ENCODE measurements at places on chromosomes 7 and 10.

DNA sequence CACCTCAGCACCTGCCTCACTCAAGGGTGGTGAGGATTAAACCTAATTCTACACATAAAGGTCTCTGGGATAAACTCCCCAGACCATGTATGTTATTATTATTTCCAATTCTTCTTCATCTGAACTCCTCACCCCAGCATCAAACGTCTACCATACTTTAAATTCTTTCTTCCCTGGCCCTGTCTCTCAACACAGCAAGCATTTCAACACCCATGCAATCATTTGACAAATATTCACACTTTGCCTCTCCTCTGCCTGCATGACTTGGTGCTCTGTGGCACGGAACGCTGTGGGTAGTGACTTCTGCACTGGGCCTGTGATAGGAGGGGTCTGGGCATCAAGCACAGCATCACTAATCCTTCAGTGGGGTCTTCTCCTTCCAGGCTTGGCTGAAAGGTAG is 490.8 kb downstream of the TNS3 start:
- DNase-seq: no peak

DNA sequence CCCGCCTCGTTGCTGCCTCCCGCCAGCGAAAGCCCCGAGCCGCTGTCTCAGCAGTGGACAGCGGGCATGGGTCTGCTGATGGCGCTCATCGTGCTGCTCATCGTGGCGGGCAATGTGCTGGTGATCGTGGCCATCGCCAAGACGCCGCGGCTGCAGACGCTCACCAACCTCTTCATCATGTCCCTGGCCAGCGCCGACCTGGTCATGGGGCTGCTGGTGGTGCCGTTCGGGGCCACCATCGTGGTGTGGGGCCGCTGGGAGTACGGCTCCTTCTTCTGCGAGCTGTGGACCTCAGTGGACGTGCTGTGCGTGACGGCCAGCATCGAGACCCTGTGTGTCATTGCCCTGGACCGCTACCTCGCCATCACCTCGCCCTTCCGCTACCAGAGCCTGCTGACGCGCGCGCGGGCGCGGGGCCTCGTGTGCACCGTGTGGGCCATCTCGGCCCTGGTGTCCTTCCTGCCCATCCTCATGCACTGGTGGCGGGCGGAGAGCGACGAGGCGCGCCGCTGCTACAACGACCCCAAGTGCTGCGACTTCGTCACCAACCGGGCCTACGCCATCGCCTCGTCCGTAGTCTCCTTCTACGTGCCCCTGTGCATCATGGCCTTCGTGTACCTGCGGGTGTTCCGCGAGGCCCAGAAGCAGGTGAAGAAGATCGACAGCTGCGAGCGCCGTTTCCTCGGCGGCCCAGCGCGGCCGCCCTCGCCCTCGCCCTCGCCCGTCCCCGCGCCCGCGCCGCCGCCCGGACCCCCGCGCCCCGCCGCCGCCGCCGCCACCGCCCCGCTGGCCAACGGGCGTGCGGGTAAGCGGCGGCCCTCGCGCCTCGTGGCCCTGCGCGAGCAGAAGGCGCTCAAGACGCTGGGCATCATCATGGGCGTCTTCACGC is 825 bp downstream of the ADRB1 start:
- no peak for DNase-seq

GRCh38 chr10:103192089-103192450 is 1.0 kb downstream of the NT5C2 start:
- DNase-seq: no peak

GRCh38 chr7:82506208-82506607 is 62.6 kb upstream of the CACNA2D1 start:
- DNase-seq: no peak

DNA sequence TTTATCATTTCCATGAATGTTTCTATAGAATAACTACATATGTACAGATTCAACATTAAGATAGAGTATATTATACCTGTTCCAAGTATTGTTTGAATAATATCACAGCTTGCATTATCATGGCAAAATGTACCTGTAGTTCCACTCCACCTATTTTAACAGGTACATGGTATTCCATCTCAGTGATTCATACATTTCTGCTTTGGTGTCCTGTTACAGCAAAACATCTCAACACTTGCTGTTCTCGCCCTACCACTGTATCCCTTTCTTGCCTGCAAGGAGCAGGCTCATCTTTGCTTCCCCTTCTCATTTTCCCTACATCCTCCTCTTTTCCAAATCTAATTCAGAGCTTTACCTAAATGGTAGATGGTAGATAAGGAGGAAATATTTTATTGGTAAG is 27.1 kb upstream of the SGCE start:
- DNase-seq: no peak

DNA sequence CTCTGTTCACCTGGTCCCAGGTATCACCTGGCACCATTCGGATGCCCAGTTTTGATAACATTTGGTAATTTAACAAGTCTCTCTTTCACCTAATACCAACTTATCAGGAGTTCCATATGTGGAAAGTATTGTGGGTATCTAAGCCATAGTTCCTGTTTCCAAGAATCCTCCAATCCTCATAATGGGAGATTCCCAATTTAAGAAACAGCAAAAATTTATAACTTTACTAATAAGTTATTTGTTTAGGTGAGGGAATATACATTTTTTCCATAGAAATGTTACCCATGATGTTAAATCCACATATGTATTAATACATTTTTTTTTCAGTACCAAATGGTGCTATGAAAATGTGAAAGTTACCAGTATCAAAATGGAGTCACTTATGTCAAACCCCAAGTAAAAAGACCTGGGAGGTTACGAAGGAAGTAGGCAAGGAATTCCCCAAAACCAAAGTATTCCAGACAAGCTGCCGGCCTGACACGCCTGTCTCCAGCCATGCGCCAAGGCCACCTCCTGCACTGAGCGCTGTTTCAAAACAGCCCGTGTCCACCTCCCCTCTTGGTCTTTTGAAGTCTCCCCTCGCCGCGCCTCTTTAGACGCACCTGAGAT is 44.8 kb downstream of the PRKCQ start:
- DNase-seq: no peak

GRCh38 chr7:593324-594115 is 73.9 kb upstream of the PDGFA start:
- DNase-seq: no peak

GRCh38 chr10:110457851-110458250 is 39.9 kb upstream of the DUSP5 start:
- DNase-seq: no peak

- no peak for DNase-seq
These were observed 93.3 kb upstream of the ELMO1 start for GRCh38 chr7:37541810-37542443.

DNA sequence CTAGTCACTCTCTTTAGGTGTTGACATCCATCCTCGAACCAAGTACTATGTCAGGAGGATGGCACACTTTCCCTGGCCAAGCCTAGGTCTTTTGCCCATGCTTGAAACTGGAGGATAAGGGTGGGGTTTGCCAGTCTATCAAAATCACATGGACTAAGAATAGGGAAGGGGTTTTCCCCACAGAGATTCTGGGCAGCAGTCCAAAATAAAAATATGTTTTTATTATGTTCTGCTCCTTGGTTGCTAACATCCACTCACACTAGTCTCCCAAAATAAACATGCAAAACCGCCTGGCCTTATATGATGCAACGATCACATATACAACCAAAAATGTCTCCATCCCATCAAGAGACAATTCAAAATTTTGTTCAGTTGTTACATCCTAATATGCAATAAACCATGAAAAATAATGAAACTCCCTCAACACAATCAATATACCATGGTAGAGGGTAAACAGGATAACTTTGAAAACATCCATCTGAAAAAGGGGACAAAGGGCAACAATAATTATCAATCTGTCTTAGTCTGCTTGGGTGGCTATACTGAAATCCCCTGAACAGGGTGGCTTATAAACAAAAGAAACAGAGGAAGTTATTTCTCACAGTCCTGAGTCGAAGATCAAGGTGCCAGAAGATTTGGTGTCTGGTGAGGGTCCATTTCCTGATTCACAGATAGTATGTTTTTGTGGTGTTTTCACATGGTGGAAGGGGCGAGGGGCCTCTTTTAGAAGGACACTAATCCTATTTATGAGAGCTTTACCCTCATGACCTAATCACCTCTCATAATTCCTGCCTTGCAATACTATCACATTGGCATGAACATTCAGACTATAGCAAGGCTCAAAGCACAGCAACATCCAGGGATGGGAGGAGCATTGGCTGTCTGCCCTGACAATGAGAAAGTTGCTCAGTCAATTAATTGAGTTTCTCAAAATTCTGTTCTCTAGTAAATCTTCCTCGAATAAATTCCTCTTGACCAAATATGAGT is 159.3 kb downstream of the ETV1 start:
- no peak for DNase-seq

DNA sequence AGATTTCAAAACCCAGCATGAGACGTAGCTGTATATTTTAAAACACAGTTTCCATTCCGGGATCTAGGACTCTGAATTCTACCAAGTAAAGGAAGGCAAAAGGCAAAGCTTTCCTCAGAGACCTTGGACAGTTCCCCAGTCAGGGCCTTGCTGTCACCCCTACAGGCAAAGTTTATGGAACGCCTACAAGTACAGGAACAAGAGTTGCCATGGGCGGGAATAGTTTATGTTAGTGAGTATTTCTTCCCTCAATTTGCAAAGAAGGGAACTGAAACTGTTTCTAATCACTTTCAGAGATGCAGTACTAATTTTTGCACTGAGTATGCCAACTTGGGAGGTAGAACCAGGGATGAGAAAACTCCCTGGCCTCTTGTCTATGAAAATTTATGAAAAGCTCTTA is 68.2 kb upstream of the LRGUK start:
- no peak for DNase-seq

DNA sequence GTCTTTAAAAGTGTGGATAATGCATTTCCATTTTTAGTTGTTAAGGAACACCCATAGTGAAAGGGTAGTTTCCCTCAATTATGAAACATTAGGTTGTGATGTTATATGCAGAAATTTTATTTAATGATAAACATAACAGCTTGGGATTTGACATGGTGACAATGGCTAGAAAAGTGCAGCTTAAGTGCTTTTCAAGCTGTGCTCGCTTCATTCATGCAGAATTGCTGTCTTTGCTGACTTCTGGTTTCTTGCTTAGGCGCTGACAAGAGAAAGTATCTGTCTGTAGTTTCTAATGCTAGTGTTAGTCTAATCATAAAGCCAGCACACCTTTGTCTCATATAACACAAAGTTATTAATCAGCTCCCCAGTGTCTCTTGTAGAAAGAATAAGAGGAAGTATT is 170.0 kb downstream of the ARL5B start:
- no peak for DNase-seq

DNA sequence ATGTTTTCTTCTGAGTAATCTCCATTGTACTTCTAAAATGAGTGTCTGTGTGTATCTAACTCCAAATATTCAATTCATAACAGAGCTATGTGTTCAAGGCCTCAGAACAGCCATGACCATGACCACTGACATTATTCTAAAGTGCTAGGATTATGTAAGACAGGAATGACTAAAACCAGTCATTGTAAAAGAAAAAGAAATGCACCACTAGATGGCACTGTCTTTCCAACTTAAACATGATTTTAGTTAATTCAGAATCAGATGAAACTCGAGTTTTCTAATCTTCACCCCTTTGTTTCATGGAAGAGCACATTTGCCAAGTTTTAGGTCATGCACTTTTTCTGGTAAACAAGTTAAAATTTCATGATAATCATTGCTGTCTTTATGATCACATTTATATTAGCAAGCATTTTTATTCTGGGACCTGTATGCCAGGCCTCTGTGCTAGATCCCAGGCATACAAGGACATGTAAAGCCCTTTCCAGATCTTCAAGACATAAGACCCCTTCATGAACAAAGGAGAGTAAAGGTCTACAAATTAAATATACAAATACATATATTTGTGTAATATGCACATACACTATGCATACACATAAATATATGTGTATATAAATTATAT is 26.1 kb upstream of the RSU1 start:
- no peak for DNase-seq

Measured in stimulated activated CD8-positive, alpha-beta memory T cell treated with anti-CD3 and anti-CD28 coated beads, Interleukin-7, amount 100 ng/mL, for 4 hours (primary cell).